ENCODE measurements at places on chromosomes 1 and 21.

- no peak for DNase-seq
These were observed 195.6 kb downstream of the ZNF326 start for GRCh38 chr1:90190523-90190922.

DNA sequence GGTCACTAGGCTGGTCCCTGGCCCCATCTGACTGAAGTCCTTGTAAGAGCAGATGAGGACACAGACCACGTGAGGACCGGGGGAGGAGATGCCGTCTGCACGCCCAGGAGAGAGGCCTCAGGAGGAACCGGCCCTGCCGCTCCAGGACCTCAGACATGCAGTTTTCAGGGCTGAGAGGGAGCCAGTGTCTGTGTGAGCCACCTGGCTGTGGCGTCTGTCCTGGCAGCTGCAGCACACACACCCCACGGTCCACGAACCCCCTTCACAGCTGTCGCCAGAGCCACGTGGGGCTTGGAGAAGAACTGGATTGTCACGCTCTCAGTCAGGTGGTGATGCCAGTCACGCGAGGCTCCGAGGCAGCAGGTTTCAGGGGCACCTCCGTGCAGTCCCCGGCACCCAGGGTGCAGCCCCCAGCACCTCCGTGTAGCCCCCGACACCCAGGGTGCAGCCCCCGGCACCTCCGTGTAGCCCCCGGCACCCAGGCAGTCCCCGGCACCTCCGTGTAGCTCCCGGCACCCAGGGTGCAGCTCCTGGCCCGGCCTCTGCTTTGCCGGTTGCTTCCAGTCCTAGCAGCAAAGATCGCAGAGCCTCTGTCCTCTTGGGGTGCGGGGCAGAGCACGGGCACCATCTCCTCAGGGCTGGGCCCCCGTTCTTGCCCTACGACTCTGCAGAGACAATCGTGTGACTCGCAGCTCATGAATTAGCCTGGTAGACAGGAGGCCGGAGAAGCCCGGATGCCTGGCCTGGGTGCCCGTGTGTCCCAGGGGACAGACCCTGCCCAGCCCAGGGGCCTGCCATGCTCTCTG is 19.0 kb upstream of the SUMO3 start:
- no peak for DNase-seq

GRCh38 chr1:191839891-191840290 is 318.4 kb upstream of the RGS18 start:
- no peak for DNase-seq

DNA sequence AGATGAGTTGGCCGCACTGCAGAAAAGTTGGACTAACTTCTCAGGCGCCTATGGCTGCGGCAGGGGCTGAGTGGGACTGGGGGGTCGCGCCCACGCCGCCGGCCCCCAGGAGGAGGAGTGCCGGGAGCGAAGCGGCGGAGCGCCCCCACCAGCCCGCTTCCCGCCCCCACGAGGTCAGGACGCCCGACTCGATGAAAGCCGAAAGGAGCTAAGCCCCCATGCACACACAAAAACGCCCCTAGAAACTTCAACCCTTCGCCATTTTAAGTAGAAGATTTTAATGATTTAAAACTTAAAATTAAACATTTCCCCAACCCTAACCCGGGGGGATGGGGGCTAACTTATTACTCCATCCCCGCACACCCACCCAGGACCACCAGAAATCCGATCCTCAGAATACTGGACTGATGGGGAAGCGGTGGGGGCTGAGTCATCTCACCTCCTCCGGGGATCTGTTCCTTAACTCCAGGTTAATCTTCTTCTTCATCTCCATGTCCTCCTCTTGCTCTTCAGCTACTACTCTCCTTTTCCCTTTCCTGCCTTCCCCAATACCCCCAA is 539 bp downstream of the ANP32E start:
- DNase-seq, result peak; percentile 29

DNA sequence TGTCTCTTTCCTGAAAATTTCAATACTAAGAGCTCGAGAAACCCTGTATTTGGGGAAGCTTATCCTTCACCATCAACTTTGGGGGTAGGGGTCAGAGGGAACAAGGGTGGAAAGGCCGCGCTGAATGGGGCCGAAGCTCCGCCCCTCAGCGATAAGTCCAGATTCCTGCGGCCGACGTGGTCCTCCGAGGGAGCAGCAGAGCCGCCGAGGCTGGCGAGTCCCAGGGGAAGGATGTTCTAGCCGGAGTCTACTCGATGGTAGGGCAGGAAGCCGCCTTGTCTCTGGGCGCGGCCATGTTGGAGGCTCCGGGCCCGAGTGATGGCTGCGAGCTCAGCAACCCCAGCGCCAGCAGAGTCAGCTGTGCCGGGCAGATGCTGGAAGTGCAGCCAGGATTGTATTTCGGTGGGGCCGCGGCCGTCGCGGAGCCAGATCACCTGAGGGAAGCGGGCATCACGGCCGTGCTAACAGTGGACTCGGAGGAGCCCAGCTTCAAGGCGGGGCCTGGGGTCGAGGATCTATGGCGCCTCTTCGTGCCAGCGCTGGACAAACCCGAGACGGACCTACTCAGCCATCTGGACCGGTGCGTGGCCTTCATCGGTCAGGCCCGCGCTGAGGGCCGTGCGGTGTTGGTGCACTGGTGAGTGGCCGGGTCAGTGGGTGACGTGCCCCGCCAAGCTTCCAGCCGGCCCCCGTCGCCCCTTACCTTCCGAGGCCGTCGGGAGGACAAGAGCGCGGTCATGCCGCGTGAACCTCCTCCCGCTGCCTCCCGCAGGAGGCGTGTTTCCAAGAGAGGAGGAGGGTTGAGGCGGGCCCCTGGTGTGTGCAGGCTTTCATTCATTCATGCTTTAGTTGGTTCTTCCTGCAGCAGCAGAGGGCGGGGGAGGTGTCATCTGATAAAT is at the start of gene DUSP12:
TSS of gene DUSP12 (plus strand) at position 278 of the 899 bp plus-strand sequence. CDS start at position 294, 16 bp downstream.
- peak; percentile 78 for DNase-seq
